ENCODE measurements at places on chromosomes 1 and 21.

- DNase-seq = no peak
Observed at GRCh38 chr1:66532214-66532613, 1.7 kb upstream of the SGIP1 start.

GRCh38 chr1:61274939-61275338 lies 192.6 kb downstream of the NFIA start:
- DNase-seq = no peak

DNA sequence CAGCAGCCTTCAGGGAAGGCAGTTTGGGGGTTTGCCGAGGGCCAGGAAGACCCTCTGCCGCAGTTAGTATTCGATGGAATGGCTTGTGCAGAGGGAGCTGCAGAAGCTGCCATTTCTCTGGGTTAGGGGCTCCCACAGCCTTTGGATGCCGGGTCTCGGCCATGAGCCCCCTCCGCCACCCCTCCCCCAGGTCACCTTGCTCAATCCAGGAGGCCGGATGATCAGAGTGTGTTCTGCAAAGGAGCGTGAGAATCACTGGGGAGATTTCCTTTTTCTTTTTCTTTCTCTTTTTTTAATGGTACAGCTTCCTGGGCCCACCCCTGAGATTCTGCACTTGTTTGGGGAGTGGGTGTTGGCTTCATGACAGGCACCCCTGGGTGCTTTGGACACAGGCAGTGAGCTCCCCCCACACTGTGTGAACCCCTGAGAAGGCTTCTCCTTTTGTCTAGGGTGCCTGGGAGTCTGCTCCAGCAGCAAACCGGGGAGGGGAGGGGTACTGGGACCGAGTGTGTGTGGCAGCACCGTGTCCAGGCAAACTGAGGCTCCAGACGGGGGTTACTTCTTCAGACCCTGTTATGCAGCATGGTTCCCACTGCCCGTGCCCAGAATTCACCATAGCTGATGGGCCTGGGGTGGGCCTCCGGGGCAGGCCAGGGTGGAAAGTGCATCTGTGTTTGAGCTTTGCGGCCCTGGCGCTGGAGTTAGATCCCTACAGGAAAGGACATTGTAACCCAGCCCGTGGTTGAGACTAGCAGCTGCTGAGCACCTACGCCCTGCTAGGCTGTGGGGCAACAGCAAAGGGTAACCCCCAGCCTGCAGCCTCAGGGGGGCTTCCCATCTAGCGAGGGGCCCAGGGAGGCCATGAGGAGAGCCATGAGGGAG lies 18.5 kb downstream of the TNFRSF1B start:
- no peak for DNase-seq

GRCh38 chr1:181986907-181987305 lies 74.6 kb downstream of the ZNF648 start:
- DNase-seq = no peak

DNA sequence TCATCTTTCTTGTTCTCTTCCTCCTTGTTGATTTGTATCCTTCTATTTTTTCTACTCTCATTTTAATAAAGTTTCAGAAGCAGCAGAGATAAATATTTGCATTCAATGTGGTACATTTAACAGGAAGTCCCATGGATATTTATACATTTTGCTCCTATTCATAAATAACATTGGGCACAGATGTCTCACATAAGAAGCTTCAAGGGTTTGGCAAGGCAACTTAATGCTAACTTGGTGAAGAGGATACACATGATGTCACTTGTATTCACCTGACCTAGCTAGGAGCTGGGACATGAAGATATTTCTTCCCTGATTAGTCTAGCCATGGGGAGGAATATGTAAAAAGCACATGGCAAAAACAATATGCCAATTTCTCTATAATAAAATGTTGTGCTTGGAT lies 65.1 kb upstream of the DUSP10 start:
- DNase-seq = no peak

- DNase-seq = no peak
Observed at GRCh38 chr1:182032251-182032650, 29.3 kb downstream of the ZNF648 start.

- no peak for DNase-seq
Observed at GRCh38 chr21:29434081-29434480, 135.4 kb downstream of the BACH1 start.

DNA sequence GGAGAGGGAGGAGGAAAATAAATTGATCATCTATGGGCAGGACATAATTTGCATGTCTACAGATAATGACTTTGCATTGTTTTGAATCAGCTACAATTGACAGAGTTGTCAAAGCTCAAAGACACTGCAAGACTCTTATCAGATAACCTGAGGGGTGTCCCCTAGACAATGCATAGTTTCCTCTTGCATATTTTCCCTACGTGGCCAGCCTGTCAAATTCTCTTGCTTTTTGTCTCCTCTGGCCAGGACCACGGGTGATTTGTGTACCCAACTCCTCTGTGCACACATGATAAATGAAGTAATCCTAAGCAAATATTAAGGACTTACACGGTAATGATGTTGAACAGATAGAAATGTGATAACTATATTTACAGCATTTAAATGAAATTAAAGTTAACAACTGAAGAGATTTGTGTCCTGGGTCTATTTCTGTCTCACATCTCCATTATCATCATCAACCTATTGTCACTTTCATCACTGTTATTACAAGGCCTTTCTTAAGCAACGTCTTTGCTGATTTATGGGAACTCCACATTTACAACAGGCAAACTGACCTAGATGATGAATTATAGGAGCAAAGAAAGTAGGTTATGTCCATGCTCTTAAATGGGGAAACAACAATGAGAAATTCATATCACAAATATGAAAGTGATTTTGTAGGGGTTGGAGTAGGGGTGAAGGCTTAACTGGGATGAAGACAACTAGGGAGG lies 18.8 kb downstream of the BATF3 start:
- no peak for DNase-seq

DNA sequence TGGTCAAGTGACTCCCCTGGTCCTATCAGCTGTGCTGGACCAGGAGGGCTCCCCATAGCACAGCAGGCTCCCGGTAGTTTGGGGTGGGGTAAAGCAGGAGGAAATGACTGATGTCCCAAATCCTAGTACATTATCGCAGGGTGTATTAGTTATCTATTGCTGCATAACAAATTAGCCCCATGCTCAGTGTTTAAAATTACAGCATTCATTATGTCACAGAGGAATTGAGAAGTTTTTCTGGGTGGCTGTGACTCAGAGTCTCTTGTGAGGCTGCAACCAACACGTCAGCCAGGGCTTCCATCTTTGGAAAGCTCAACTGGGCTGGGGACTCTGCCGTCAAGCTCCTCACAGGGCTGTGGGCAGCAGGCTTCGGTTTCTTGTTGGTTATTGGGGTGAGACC lies 34.3 kb upstream of the LAPTM5 start:
- no peak for DNase-seq

DNA sequence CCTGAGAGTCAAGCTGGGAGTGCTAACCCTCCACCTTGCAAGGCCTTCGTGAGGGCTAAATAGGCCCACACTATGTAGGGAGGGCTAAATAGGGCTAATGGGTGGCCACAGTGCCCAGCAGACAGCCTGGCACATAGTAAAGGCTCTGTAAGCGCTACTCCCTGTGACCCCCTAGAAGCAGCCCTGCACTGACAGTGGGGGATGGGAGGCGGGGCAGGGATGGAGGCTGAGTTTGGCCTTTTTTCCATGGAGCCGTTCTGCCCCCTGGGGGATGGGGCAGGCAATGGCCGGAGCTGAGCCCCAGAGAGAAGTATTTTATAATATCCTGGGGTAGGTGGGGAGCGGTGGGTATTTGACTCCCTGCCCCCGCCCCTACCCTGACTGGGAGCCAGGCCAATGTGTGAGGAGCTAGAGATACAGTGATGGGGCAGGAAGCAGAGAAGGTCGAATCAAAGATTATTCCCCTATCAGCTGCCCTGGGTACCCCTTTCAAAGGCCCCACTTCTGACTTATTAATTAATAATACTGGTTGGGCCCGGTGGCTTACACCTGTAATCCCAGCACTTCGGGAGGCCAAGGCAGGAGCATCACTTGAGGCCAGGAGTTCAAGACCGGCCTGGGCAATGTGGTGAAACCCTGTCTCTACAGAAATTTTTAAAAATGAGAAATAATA lies 42.3 kb downstream of the LACTBL1 start:
- DNase-seq = peak; percentile 55

DNA sequence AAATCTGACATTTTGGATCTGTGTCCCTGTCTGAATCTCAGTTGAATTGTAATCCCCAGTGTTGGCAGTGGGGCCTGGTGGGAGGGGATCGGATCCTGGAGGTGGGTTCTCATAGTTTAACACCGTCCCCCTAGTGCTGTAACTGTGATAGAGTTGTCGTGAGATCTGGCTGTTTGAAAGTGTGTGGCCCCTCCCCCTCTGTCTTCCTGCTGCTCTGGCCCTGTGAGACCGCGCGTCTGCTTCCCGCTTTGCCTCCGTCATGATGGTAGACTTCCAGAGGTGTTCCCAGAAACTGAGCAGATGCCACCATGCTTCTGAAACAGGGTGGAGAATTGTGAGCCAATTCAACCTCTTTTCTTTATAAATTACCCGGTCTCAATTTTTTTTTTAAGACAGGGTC lies 25.0 kb downstream of the AGPAT3 start:
- DNase-seq = no peak

GRCh38 chr1:203572134-203572625 lies 54.5 kb upstream of the ATP2B4 start:
- no peak for DNase-seq

DNA sequence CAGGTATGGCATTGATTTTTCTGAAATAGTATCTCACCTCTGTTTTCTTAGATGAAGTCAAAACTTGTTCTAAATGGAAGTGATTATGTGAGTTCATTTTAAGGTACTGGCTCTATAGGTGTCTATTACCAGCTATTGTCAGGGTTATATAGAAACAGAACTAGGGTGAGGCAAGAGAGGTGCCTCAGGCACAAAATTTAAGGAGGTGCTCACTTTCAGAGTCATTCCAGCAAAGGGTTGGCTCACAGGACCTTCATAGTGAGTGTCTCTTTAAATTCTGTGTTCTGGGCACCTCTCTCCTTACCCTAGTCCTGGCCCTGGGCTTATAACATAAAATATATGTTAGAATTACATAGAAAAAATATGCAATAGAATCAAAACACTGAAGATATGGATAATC lies 49.3 kb downstream of the KIAA0319L start:
- DNase-seq = no peak

- DNase-seq = no peak
Observed at GRCh38 chr1:42311138-42311537, 23.9 kb downstream of the FOXJ3 start.

DNA sequence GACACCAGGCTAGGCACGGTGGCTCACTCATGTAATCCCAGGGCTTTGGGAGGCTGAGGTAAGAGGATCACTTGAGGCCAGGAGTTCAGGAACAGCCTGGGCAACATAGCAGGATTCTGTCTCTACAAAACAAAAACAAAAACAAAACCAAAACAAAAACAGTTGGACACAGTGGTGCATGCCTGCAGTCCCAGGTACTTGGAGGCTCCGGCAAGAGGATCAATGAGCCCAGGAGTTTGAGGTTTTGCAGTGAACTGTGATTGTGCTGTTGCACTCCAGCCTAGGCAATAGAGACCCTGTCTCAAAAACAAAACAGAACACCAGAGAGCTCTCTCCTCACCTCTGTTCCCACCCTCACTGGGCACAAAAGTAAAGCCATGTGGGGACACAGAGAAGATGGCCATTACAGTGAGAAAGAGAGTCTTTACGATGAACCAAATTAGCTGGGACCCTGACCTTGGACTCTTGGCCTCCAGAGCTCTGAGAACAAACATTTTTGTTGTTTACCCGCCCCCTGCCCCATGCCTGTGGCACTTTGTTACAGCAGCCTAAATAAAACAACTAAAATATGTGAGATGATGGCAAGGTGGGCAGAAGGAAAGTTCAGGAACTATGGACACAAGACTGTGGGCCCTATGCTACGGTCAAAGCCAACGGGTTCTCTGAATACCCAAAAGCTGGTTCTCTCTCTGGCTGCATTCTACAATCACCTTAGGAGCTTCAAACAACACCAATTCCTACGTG lies 9.8 kb downstream of the NADK start:
- no peak for DNase-seq

DNA sequence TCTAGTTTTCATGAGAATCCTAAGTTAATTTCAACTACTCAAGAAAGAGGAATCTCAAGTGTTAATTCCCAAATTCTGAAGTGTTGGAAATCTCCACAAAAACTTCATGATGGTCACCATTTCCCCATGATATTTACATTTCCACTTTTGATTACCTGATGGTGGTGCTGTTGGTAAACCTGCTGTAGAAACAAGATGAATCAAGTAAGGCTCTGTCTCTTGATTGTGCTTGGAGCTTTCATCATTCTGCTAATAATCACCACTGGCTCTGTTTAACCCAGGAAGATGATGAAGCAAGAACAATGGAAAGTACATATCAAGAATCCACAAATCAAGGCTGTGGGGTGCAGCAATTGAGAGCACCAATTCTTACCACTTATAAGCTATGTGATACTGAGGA lies 77.8 kb downstream of the C4BPA start:
- DNase-seq = peak; percentile 9

GRCh38 chr1:156833603-156834002 lies 17.0 kb upstream of the SH2D2A start:
- DNase-seq = no peak

Data from hematopoietic multipotent progenitor cell treated with erythropoietin and hydrocortisone succinate and interleukin-3 and kit ligand, for 8 days (in vitro differentiated cells).